Activated T-cell treated with anti-CD3 and anti-CD28 coated beads, Interleukin-2, amount 50 U/mL, for 72 hours (primary cell): ENCODE measurements at places on chromosomes 16 and 17. TPM values are rescaled to one million over a fixed set of nuclear protein-coding genes. Genes with fewer than 3 reads are reported as not detected.

ITGA2B gene
- 3.2 TPM for total RNA-seq

SLC35G6 gene
- total RNA-seq = 0.25 TPM

DNA sequence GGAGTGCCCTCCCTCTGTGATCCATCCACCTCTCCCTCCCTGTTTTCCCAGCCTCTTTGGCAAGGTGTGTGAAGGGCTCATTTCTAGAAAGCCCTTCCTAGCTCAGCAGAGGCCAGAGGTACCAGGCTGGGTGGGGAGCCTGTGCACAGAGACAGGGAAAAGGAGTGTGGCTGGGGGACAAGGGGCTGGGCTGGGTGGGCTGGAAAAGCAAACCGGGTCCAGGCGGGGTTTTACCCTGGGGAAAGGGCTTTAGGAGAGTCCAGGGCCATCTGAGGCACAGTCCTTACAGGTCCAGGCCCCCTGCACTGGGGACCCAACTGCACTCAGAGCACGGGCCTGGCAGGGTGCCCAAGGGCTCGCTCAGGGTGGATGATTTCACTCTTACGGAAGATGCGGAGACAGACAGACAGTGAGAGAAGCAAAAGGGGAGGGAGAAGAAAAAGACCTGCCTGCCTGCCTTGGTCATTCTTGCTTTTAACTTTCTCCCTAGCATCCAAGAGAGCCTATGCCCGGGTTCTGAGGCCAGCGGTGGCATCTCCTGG is 7.0 kb downstream of the CRHR1 start:
- DNase-seq = no peak

DNA sequence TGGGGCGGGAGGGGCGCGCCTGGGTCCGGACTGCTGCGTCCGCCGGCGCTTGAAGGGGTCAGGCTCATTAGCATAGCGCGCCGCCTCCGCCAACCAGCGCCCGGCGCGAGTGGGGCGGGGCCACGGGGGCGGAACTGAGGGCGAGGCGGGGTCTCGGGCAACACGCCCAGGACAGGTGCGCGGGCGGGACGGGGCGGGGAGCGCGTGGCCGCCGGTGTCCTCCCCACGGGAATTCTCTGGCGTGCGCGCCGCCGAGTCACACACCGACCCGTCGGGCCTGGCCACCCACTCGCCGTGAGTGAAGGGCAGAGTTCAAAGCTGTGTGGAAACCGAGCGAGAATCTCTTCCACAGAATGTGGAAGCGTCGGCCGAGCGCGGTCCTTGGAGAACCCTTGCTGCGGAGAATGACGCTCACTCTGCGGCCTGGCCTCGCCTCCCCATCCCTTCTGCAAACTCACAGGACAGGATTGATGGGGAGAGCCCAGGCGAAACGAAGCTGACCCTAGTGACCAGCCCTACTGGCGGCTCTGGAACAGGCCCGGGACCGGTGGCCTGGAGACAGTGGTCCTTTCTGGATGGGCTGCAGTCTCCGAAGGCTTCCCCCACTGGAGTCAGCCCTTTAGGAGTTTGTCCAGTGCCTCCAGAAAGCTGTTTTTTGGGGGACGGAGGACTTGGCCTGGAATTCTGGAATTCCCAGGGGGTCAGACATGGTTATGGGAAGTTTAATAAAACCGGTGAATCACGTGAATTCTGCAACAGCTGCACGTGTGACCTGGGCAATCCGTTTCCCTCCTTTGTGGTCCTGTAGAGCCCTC is at the start of gene SNAI3:
SNAI3 (minus strand) TSS at position 69 of the 815 bp plus-strand sequence. CDS start 101 bp downstream, outside the sequence.
- peak; percentile 93 for DNase-seq
